ENCODE measurements at places on chromosomes 12 and 14.
A peak's percentile ranks its signal among the peaks of the same experiment; 100 is the strongest.

DNA sequence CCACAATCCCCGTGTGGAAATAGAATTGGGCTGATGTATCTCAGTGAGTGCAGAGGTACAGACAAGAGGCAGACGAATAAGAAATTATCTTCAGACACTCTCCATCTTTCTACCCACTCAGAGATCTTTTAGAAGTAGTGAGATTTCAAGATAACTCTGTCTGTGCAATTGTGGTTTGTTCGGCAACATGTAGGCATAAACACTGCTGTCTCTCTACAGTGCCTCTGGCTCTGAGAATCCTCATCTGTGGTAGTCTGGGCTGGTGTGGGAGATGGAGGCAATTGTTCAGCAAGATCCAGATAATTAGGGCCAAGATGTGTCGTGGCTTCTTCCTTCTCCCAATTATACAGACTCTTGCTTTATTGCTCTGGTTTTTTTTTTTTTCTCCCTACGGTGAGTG lies 3.1 kb downstream of the HOXC13 start:
- no peak for DNase-seq

GRCh38 chr14:53458368-53458814 lies 305.3 kb upstream of the DDHD1 start:
- DNase-seq: no peak

DNA sequence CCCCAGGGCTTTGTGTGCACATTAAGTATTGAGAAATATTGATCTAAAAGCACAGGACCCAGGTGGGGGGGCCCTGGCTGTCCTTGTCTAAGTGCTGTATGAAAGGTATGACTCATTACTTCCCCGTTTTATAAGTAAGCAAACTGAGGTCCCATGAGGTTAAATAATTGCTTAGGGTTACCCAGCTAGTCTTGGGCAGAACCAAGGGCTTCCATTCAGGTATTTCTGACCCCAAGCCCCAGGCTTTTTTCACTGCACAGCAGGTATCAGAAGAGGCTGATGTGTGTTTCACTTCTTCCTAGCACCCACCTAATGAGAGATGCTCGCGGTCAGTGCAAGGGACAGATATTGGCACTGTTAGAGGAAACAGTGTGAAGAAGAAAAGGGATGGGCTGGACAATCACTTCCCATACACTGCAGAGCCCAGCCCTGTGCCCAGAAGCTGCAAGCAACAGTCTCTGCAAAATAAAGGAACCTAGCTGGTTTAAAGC lies 4.7 kb upstream of the TC2N start:
- DNase-seq: no peak

DNA sequence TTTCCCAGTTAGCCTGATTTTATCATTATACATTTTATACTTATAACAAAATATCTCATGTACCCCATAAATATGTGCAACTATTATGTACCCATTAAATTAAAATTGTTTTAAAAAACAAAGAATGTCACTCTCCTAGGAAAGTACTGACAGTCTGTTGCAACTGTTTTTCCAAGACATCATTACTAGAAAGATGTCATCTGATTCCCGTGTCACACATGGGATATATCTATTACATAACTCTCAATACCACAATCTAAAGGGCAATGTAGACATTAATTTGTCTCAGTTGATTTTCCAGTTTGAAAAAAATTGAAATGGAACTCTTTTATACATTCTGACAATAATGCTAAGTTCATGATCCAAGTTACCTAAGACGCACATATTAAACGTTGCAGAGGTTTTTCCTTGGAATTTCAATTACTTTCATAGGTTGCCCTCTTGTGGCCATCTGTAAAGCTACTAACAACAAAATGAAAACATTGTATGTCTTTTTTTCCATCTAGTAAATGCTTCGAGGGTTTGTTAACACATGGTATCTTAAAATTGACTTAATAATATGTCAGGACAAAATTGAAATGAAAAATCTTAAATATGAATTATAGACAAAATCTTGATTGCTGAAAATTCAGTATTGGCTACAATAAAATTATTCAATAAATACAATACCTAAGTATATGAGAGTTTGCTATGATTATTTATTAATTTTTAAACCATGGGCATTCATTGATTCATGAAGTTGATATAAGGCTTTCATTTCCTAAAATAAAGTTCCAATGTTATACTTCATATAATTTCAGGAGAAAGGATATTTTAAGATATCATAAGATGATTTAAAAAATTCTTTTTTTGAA lies 131.6 kb downstream of the PPFIA2 start:
- DNase-seq: no peak

- peak; percentile 53 for DNase-seq
Observed at GRCh38 chr14:50830932-50831725, at the start of gene NIN. Gene NIN (minus strand): TSS chr14:50831162. CDS start chr14:50822056, 9,106 bp downstream.

DNA sequence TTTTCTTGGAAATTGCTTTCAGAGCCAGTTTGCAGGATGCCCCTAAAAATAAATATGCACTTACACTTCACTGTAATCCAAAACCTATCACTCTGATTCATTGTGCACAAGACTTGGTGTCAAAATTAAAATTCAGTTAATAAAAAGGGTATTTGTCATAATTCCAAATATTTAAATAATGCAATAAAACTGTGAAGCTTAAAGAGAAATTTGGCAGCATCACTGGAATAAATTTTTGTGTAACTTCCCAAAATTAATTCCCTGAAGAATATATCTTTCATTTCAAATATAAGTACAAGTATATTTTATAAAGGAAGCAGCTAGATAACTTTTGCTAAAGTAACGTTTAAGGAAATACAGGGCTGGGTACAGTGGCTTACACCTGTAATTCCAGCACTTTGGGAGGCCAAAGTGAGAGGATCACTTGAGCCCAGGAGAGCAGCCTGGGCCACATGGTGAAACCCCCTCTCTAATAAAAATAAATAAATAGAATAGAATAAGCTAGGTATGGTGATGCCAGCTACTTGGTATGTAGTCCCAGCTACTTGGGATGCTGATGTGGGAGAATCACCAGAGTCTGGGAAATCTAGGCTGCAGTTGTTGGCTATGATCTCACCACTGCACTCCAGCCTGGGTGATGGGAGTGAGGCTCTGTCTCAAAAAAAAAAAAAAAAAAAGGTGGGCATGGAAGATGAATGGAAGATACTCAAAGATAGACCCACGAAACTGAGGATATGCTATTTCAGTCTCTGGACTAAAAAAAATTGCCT lies 233.8 kb downstream of the FBXL14 start:
- no peak for DNase-seq

- no peak for DNase-seq
Observed at GRCh38 chr14:87407344-87407743, 585.6 kb downstream of the GALC start.

- DNase-seq: no peak
Observed at GRCh38 chr14:66069036-66069435, 417.1 kb upstream of the CCDC196 start.

- no peak for DNase-seq
Observed at GRCh38 chr14:63443988-63444387, 99.2 kb downstream of the PPP2R5E start.

DNA sequence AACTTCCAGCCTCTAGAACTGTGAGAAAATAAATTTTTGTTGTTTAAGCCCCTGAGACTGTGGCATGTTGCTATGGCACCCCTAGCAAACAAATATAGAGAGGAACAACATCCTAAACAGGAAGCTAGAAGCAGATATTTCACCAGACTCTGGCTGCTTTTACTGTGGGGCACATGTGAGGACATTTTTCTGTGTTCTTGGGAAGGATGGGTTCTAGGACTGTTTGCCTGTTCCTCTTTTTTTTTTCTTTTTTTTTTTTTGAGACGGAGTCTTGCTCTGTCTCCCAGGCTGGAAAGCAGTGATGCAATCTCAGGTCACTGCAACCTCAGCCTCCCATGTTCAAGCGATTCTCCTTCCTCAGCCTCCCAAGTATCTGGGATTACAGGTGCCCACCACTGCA lies 4.2 kb upstream of the HRK start:
- no peak for DNase-seq
